HT1080 (cell line): ENCODE measurements at places on chromosomes 4 and X.

- peak; percentile 82 for DNase-seq
Measured at GRCh38 chrX:39859991-39860861, 237.5 kb downstream of the BCOR start.

GRCh38 chr4:111984169-111984819 is 161.0 kb upstream of the FAM241A start:
- no peak for DNase-seq

DNA sequence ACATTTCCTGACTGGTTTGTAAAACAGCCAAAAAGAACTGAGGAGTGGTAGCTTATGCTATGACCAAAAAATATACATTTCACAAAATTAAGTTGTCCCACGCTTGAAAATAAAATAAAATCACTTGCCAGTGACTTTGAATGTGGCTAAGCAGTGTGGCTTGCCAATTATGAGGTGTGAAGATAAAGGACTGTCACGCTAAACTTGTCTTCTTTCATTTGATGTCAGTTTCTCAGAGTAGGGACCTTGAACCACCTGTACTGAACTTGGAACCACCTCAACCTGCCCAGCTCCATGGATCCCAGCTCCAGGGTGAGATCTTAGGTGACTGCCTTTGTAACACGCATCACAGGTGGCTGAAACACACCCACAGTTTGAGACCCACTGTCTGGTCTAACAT is 113.7 kb upstream of the TBL1X start:
- DNase-seq = no peak

GRCh38 chr4:94856030-94856429 is 98.3 kb downstream of the BMPR1B start:
- DNase-seq = no peak

DNA sequence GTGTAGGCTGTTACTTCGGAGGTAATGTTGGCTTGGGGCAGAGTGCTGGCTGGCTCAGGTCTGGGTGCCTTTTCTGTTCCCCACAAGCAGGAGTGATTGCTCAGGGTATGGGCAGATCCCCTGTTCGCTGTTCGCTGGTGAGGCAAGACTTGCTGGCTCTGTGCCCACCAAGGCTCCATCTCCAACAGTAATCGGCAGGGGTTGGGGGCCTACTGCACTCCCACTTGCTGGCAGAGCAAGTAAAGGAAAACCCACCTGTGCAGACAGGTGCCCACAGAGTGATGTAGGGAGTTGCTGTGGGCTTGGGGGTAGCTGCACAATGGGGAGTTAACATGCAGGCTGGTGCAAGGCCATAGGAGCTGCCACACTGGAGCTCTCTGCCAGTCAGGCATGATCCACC is 8.0 kb upstream of the TMSB15C start:
- DNase-seq = no peak

DNA sequence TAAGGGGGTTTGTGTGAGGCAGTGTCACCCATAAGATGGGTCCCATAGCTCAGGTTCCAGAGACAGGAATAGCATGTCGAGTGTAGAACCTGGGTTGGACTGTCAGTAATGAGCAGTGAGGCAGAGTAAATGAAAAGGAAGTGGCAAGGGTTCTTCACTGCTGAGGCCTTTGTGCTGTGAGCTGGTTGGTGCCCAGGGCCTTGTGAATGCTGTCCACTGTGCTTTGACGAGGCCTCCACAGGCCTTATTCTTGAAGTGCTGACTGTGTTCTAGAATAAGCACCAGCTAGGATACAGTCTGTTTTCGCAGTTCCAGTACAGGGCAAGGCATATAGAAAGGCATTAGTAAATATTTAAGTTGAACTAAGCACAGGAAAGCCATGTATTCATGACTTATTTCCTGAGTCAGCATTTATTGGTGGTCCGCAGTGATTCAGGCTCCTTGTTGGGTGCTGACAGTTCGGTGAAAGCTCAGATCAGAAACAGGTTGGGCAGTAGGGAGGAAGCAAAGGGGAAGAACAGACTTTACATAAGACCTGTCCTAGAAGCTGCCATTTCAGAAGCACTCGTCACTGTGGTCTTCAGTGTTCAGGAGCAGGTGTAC is 25.6 kb upstream of the TADA2B start:
- DNase-seq = no peak

DNA sequence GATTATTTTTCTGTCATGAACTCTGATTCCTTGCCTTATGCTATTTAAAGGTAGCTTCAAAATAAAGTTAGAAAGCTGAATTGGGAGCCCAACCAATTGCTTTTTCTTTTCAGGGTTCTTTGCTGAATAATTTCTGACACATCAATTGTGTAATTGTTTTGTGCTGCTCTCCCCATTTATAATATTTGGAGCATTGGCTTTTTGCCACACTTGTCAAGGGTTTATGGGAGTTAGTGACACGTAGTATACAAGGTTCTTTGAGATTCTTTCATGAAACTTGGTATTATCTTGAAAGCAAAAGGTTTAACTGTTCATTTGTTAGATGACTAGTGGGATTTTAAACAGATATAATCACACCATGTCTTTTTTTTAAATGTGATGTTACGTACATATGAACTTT is 80.9 kb downstream of the POLA1 start:
- no peak for DNase-seq

DNA sequence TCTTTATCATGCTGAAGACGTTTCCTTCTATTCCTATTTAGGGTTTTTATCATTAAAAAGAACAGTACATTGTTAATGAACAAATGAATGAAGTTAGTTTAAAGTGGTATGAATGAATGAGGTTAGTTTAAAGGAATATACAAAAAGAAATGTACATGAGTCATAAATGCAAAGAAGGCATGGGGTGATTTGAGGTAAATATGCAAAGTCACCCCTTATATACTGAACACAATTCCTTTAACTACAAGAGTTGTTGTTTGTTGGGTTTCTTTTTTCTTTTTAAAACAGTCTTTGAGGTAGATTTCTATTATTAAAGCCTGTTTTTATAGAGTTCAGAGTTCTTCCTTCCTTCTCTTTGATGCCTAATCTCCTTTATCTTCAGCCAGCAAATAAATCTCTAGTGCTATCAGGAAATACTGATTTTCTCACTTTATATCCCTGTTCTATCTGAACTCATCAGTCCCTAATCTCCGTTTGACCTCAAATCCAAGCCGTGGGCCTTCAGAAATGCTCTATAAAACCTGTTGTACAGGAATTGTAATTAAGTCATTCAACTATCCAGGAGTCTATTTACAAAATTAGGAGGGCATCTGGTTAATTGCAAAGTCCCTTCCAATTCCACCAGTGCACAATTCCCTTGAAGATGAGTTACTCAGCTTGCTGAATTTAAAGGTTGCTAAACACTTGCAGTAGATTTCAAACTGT is 31.6 kb upstream of the ABCG2 start:
- DNase-seq = no peak

DNA sequence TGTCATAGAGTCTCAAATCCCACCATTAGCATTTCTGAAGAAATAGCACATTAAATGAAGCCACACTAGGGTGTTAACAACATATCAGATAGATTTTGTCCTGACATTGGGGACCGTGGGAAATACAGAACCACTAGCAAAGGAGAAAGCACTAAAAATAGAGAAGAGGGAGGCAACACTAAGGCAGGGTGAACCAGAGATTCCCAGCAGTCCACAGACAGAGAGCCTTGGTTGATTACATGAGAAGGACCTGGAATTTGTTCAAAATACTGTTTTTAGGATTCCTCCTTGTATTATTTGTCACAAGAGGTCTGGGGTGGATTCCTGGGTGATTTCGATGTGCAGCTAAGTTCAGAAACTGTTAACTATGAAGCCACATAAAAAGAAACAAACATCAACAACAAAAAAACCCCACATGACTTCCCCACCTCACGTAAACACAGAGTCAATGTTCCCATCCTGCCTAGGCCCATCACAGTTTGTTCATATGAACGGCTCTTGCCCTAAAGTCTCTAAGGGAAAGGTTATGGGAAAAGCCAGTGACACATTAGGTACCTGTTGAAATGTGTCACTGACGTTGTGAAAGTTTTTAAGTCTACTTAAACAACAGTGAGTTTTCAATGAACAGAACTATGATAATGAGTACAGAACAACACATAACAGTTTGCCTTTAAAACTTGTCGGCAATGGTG is 23.6 kb upstream of the GRSF1 start:
- no peak for DNase-seq

- no peak for DNase-seq
Measured at GRCh38 chr4:78846258-78846657, 70.1 kb downstream of the BMP2K start.

DNA sequence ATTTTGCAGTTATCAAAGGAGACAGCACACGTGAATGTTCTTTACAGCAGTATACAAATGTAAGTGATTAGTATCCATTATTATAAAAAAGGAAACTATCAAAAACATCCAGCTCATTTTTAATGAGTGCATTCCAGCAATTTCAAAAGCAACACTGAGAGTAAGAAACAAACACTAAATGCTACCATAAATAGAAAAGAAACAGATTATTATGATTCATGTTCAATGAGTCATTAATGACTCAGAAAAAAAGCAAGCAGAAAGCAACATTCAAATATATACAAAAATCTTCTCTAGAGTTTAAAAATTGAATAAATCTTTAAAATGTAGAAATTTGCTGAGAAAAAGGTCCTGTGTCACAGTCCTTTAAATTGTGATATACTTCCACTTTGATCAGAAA is 346.5 kb upstream of the FMR1 start:
- peak; percentile 0 for DNase-seq

GRCh38 chr4:152937336-152938236 is 1.5 kb downstream of the FHDC1 start:
- peak; percentile 32 for DNase-seq

GRCh38 chr4:3320361-3321023 is 27.7 kb downstream of the RGS12 start:
- no peak for DNase-seq

GRCh38 chr4:86834901-86835300 is 14.3 kb downstream of the SLC10A6 start:
- DNase-seq = peak; percentile 56

- no peak for DNase-seq
Measured at GRCh38 chr4:27472364-27472763, 611.7 kb downstream of the STIM2 start.

GRCh38 chr4:118284169-118284568 is 68.6 kb downstream of the PRSS12 start:
- DNase-seq = no peak

GRCh38 chr4:52102587-52102986 is 51.5 kb downstream of the SPATA18 start:
- DNase-seq = peak; percentile 93

DNA sequence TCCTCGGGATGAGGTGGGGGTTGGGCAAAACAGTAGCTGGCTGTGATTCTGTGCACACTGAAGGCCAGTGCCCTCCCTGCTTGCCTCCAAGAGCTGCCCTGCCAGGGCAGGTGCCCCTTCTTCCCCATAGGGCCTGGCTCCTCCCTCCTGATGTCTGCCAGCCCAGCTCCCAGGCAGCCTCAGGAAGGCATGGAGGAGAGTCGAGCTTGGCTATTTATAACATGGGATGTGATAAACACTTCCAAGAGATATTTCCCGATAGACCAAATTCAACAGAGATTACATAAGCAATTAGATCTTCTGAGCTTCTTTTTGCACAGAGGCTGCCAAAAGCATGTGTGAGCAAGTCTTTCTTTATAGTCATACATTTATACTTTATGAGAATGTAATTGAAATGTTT is 45.3 kb upstream of the PJA1 start:
- DNase-seq = no peak

DNA sequence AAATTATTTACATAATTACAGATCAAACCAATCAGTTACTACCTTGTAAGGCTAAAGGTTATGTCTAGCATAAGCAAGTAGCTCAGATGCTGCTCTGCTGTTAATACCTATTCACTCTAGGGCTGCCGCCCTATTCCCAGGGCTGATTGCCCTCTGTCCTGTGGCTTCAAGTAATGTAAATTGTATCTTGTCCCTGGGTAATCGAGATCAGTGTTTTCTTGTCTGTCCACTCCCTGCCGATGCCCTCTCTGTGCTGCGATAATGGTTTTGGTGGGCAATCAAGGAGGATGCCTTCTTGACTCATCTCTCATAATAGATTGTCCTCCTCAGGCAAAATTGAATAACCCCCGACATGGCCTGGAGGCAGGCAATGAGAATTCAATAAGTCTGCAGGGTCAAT is 641.0 kb upstream of the PITX2 start:
- no peak for DNase-seq

- no peak for DNase-seq
Measured at GRCh38 chr4:37858872-37859271, 32.0 kb upstream of the TBC1D1 start.

DNA sequence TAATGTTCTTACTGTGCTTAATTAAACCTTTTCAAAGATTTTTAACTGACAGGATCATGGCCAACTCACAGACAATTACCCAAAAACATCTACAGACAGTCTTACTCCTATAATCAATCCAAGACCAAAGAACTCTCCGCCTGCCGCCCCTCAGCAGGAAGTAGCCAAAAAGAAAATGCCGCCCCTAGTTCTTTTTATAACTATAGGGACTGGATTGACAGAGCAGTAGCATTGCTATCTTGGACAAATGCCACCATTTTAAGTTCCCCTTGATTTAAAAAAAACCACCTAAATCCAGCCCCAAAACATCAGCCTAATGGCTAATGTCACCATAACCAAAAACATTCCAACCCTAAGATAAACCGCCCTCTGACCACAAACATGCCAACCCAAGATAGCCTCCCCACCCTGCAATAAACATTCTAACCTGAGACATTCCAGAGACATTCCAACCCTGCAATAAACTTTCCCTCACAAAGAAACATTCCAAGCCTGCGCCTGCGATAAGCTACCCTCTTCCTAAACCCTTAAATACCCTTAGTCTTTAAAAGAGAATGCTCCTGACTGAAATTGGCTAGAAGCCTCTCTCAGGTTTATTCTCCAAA is 77.0 kb downstream of the COQ2 start:
- peak; percentile 79 for DNase-seq
